ENCODE measurements at places on chromosomes 13 and 19.

DNA sequence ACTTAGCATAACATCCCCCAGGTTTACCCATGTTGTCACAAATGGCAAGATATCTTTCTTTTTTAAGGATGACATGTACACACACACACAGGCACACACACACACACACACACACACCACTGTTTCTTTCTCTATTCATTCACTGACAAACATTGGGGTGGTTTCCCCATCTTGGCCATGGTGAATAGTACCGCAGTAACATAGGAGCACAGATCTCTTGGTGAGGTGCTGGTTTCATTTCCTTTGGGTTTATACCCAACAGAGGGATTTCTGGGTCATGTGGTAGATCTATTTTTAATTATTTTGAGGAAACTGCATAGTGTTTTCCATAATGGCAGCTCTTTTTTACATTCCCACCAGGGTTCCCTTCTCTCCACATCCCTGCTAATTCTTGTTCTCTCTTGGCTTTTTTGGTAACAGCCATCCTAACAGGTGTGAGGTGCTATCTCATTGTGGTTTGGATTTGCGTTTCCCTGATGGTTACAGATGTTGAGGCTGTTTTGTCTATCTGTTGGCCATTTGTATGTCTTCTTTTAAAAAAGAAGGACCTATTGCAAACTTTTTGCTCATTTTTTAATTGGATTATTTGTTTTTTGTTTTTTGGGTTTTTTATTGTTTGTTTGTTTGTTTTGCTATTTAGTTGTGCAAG, 251.7 kb upstream of the IRS2 start:
- no peak for DNase-seq

GRCh38 chr19:17058236-17058635, 17.0 kb downstream of the HAUS8 start:
- DNase-seq: no peak

GRCh38 chr19:11261971-11262839, at the start of gene DOCK6:
TSS of gene DOCK6 (minus strand) at chr19:11262524. CDS start at chr19:11262440, 84 bp downstream.
- DNase-seq: peak; percentile 88

DNA sequence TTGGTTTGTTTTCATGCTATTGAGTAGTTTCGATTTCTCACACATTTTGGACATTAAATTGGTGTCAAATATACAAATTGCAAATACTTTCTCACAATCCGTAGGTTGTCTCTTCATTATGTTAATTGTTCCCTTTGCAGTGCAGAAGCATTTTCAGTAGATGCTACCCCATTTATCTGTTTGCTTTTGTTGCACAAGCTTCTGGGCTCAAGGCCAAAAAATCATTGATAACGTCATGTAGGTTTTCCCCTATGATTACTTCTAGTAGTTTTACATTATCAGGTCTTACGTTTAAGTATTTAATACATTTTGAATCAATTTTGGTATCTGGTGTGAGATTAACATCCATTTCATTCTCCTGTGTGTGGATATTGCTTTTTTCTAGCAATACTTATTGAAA, 14.0 kb upstream of the ZNF347 start:
- no peak for DNase-seq

DNA sequence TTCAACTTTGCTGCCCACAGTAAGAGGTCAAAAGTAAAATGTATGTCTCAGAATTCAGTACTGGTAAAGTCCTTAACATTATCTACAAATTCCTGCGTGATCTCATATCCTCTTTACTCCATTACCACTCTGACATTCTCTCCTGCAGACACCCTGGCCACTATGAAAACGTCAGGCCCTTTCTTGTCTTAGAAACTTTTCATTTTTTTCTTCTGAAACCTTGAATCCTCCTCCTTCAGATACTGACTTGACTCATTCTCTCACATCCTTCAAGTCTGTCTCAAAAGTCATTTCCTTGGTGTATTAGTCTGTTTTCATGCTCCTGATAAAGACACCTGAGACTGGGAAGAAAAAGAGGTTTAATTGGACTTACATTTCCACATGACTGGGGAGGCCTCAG, 262.3 kb downstream of the POU4F1 start:
- DNase-seq: peak; percentile 9

GRCh38 chr19:55529636-55530234, 7.2 kb downstream of the SBK2 start:
- no peak for DNase-seq

GRCh38 chr13:95204231-95204765, 97.0 kb downstream of the ABCC4 start:
- no peak for DNase-seq

DNA sequence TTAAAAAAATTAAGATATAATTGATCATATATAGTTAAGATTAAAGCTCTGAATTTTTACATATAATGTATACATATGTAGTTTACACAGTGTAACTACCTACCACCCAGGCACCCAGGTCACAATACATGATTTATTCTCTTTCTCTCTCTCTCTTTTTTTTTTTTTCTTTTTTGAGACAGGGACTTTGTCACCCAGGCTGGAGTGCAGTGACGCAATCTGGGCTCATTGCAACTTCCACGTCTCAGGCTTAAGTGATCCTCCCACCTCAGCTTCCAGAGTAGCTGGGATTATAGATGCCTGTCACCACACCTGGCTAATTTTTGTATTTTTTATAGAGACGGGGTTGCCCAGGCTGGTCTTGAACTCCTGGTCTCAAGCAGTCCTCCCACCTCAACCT, 18.8 kb upstream of the CLASRP start:
- no peak for DNase-seq

DNA sequence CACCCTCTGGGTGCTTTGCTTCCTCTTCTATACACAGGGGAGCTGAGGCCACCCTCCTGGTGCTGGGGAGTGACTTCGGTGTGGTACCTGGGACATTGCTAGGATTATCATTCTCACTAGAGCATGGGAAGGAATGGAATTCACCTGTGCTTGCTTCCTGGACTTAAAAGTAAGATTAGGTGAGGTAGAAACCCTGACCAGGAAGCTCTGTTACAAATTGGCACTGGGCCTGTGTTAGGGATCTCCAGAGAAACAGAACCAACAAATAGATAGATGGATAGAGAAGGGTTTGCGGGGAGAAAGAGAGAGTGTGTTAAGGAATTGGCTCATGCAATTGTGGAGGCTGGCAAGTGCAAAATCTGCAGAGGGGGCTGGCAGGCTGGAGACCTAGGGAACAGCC, 13.9 kb upstream of the SIAH3 start:
- no peak for DNase-seq

DNA sequence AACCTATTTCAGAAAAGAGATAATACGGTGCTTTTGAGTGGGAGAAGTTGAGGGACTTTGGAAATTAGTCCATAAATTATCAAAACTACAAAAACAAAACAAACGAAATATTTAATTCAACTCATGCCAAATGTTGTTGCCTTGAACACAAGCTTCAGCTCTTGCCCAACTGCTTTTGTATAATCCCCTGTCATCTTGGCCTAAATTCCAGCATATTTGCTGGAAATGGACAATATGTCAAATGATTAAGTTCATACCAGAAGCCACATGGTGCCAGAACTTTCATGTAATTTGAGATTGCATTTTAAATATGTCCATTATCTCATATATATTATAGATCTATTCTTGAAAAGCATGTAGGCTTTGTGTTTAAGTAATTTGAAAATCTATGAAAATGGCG, 373.7 kb upstream of the SLITRK6 start:
- DNase-seq: no peak

DNA sequence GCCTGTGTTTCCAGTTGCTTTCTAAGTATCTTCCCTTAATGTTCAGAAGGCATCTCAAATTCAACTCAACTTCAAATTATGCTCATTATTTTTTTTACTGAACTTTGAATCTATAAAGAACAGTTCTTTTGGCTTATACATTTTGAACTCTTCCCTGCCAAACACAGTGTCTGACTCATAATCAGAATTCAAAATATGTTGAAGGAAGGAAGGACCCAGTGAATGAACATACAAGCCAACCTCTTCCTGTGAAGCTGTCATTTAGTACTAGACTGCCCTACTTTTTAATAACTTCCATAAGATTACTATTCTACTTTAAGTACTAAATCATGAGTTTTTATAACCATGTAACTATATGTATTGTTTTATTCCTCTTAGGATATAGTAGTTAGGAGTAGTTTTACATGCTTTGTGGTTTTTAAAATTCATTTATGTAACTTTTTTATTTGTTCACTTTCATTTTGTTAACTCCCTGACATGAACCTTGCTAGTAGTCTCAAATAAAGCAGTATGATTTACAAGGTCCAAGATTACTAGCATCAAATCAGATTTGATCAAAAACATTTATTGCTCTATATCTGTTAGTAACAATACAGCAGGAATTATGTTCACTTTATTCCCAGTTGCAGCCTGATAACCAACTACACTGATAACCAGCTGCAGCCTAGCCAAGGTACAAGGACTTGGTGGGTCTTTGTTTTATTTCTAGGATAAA, 6.4 kb downstream of the NUDT15 start:
- no peak for DNase-seq

DNA sequence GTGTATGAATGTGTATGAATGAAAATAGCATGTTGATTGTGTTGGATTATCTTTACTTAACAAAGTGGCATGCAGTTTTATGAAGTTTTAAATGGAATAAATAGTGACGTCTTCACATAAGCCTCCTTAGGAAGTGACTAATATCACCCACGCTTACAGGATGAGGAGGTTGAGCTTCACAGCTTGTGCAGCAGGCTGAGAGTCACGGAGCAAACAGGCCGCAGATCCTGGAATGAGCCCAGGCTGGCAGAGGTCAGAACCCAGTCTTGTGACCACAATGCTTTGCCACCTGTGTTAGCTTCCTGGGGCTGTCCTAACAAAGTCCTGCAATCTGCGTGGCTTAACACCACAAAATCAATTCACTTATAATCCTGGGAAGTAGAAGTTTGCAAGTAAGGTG, 20.8 kb downstream of the LAIR2 start:
- DNase-seq: no peak

DNA sequence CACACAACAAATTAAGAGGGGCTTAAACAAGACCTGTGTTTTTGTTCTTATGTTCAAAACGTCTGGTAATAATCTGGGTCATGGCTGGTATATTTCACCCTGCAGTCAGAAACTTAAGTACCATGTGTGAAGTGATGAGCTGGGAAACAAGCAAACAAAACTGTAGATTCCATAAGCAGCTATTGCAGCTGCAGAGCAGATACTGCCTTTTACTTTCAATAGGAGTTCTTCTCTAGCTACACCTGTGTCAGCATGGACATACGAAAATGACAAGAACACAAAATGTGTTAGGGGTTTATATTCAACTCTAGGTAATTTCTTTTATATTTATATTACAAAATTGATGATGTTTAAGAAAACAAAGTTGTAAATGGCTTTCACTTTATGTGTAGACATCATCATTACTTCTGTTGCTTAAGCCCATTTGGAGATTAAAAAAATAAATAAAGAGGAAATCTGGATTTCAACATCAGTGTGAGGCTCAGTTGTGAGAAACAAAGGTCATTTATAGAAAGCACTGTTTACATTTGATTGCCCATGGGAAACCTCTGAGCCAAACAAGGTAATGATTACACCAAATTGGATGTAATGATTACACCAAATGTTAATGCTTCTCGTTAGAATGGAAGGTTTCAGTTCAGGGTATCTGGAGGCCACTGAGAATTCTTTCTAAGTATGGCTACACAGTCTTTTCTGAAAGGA, 451.0 kb upstream of the SLC10A2 start:
- no peak for DNase-seq

- DNase-seq: no peak
These were observed 10.6 kb downstream of the FZR1 start for GRCh38 chr19:3516675-3517207.

- DNase-seq: peak; percentile 31
These were observed 21.5 kb upstream of the GARRE1 start for GRCh38 chr19:34232566-34233481.

DNA sequence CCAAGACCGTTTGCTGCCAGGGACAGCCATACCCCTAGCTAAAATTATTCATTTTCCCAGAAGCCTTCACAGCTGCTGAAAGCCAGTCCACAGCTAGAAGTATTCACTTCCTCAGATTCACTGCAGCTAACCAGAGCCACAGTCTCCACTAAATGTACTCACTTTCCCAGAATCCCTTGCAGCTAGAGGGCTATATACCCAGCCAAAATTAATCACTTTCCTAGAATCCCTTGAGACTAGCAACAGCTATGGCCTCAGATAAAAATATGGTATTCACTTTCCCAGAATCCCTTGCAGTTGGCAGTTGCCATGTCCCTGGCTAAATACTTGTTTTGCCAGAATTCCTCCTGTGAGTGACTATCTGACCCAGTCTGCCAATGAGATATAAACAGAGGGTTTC, 13.8 kb upstream of the MEIS3 start:
- DNase-seq: no peak

DNA sequence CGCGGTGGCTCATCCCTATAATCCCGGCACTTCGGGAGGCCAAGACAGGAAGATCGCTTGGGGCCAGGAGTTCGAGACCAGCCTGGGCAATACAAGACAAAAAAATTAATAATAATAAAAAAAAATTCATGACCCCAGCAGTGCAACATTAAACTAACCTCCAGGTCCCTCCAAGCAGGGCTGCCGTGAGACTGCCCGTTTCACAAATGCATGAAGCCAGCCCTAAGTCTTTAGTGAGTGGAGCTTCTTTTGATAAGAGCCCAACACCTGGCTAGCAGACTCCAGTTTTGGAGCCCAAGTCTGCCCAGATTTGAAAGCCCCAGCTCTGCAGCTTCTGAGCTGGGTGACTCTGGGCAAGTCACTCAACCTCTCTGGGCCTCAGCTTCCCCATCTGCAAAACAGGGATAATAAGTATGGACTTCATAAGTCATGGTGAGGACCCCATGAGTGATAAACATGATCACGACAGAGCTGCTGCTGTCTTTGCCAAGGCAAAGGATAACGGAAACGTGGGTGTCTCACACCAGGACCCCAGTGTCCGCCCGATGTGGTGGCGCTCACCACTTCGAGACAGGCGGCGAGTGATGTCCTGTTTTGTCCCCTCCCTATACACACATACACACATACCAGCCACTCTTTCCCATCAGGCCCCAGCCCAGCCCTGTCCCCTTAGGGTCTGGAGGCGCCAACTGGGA, 38.4 kb upstream of the NANOS3 start:
- no peak for DNase-seq

GRCh38 chr13:80979035-80979641, 638.2 kb upstream of the SPRY2 start:
- peak; percentile 49 for DNase-seq

- no peak for DNase-seq
These were observed 60.2 kb upstream of the UQCRFS1 start for GRCh38 chr19:29273000-29273640.

- peak; percentile 34 for DNase-seq
These were observed 29.0 kb downstream of the TNFSF11 start for GRCh38 chr13:42602906-42603305.

GRCh38 chr13:99015606-99016490, 38.0 kb upstream of the DOCK9 start:
- DNase-seq: no peak

DNA sequence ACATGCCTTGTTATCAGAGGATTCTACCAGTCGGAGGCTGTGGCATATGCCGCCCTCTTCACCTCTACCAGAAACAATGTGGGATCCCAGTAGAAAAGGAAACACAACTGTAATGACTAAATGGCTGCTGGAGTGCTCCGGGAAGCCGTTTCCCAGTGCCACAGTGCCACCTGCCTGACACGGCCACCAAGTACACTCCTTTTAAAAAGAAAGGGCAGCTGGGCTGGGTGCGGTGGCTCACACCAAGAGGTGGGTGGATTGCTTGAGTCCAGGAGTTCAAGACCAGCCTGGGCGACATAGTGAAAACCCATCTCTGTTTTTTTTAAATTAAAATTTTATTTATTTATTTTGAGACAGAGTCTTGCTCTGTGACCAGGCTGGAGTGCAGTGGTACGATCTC, 67.3 kb downstream of the TRPM4 start:
- DNase-seq: no peak
